Activated CD8-positive, alpha-beta memory T cell treated with anti-CD3 and anti-CD28 coated beads for 4 hours (primary cell): ENCODE measurements at places on chromosomes 16 and 17.
A peak's percentile ranks its signal among the peaks of the same experiment; 100 is the strongest.

- DNase-seq = no peak
Measured at GRCh38 chr16:81729451-81729850, 49.6 kb upstream of the PLCG2 start.

GRCh38 chr16:79962962-79963361 is 362.4 kb upstream of the MAF start:
- DNase-seq = no peak

DNA sequence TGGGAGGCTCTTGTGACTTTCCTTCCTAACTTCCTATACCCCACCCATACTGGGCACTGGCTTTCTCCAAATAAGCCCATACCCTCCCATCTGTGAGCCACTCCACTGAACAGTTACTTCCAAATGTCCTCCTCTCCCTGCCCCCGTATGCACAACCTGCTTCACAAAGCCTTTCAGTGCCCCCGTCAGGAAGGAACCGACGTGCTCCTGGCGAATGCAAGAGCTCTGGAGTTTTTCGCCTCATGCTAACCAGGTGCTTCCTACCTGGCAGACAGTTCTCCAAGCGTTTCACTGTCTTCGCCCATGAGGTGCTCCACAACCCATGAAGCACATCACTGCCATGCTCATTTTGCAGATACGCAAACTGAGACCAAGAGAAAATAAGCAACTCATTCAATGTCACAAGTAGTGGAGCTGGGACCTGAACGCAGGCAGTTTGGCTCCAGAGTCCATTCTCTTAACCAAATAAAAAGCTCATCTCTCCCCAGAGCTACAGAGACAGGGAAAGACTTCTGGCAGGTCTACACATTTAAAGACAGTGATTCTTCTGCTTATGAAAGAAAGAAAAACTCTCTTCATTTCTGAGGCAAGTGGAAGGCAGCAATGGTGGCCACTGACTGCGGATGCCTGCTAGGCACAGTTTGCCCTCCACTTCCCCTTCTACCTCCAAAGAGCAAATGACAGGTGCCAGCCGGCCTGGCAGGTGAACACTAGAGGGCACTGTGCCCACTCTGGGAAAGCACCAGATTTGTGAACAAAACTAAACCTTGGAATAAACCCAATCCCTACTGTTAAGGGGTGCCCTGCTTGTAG is 23.8 kb downstream of the SPHK1 start:
- DNase-seq = peak; percentile 31

DNA sequence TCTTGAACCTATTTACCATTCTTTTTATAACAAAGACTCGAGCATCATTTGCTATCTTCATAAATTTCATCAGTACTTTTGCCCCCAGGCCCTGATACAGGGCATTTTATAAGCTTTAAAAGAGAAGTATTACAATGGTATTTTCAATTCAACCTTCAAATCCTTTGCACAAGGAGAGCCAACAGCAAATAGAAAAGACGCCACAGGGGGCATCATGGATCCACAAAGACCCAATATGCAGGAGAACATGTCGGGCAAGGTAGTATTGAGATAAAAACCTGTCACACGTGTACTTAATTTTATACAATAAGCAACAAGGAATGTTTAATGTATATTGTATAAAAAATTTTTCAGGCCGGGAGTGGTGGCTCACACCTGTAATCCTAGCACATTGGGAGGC is 10.2 kb downstream of the MAP3K14 start:
- DNase-seq = no peak

- DNase-seq = no peak
Measured at GRCh38 chr17:2347805-2348685, 10.7 kb downstream of the SGSM2 start.

- DNase-seq = no peak
Measured at GRCh38 chr16:492211-492875, 35.2 kb upstream of the CAPN15 start.

- DNase-seq = no peak
Measured at GRCh38 chr16:1560866-1561265, 27.4 kb downstream of the TMEM204 start.

GRCh38 chr16:85308611-85309540 is 196.6 kb upstream of the CIBAR2 start:
- no peak for DNase-seq

DNA sequence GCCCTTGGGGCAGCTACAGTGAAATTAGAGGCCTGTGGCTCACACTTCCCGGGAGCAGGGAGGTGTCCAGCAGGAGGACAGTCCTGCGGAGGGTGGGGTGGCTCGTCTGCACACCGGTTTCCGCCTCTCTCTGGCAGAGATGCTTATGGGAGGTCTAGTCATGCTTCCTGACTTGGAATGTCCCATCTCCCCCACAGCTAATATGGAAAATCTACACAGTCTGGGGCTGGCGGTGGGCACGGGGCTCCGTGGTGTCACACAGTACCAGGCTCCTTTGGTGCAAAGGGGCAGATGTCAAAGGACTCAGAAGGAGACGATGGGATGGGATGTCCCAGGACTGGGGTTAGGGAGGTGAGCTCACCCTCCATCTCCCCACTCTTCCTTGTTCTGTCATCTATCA is 44.1 kb upstream of the DOC2B start:
- no peak for DNase-seq

- DNase-seq = no peak
Measured at GRCh38 chr16:62625326-62625725, 589.1 kb upstream of the CDH8 start.

- no peak for DNase-seq
Measured at GRCh38 chr16:57354311-57354710, 4.3 kb upstream of the CCL22 start.

DNA sequence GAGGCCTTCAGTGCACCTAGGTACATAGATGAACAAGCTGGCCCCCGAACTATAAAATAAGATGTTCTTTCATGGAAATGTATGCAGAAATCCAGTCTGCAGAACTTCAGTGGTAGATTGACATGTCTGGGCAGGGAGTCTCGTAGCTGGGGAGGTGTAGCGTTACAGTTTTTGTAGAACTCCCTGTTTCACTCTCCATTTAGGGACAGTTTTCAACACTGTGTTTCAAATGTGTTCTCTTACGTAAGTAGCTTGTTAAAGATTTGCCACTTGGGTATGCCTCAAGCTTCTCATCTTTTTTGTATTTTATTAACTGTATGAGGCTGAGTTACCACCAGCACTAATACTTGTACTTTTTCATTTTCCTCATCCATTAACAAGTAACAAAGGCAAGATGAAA is 46.6 kb downstream of the PLD6 start:
- no peak for DNase-seq

DNA sequence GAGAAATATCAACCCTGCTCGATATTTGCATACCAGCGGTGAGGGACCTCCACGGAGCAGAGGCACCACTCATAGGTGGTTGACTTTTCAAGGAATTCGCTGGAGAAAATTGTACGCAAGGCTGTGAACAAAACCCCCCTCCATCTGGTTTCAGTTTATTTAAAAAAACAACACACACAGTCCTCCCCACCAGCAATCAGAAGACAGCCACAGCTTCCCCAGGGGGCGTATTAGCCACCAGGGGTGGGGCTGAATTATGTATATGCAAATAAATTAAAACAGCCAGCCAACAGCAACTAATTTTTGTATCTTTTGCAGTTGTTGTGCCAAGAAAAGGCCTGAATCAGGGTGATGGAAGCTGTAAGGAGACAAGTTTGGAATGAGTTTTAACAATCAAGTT is 5.9 kb upstream of the HSD11B2 start:
- DNase-seq = no peak

- DNase-seq = no peak
Measured at GRCh38 chr17:76054112-76054476, 18.2 kb downstream of the SRP68 start.

DNA sequence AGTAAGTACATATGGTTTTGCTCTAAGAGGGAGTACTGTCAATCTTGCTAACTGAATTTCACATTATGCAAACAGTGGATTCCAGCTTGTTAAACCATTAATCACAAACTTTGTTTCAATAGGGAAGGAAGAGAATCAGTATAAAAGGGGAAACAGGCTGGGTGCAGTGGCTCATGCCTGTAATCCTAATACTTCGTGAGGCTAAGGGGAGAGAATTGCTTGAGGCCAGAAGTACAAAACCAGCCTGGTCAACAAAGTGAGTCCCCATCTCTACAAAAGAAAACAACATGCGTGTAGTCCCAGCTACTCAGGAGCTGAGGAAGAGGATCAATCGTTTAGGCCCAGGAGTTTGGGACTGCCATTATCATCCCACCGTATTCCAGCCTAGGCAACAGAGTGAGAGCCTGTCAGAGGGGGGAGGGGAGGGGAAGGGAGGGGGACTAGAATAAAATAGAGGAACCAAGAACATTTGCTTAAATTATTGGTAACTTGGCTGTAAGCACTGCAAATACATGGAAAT is 65.7 kb downstream of the FBXL20 start:
- DNase-seq = no peak

DNA sequence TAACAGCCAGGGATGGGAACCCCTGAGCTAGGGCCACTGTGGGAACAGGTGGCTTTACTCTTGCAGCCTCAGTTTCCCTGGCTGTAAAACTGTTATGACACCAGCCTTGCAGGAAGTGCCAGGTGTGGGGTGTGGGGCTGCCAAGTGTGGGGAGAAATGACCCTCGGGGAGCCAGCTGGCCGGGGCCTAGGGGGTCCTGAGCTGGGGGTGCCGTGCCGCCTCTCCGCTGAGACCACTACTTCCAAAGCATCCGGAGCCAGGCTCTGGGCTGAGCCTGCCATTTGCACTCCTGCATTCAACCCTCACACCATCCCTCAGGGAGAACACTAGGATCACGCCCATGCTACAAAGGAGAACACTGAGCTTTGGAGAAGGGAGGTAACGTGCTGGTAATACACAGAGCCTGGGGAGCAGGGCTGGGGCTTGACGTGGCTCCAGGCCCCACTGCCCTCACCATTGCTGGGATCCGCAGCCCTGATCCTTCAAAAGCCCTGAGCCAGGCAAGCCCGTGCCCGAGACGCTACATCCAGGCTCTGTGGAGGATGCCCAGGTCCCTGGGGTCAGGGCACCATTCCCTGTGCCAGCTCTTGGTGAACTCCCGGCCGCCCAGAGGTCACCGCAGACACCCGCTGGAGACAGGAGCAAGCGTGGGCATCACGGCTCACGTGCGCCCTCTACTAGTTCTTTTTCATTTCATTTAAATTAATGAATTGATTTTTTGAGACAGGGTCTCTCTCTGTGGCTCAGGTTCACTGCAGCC is 28.8 kb upstream of the GINS2 start:
- DNase-seq = peak; percentile 24

GRCh38 chr17:18988546-18989173 is 15.9 kb downstream of the FAM83G start:
- no peak for DNase-seq

DNA sequence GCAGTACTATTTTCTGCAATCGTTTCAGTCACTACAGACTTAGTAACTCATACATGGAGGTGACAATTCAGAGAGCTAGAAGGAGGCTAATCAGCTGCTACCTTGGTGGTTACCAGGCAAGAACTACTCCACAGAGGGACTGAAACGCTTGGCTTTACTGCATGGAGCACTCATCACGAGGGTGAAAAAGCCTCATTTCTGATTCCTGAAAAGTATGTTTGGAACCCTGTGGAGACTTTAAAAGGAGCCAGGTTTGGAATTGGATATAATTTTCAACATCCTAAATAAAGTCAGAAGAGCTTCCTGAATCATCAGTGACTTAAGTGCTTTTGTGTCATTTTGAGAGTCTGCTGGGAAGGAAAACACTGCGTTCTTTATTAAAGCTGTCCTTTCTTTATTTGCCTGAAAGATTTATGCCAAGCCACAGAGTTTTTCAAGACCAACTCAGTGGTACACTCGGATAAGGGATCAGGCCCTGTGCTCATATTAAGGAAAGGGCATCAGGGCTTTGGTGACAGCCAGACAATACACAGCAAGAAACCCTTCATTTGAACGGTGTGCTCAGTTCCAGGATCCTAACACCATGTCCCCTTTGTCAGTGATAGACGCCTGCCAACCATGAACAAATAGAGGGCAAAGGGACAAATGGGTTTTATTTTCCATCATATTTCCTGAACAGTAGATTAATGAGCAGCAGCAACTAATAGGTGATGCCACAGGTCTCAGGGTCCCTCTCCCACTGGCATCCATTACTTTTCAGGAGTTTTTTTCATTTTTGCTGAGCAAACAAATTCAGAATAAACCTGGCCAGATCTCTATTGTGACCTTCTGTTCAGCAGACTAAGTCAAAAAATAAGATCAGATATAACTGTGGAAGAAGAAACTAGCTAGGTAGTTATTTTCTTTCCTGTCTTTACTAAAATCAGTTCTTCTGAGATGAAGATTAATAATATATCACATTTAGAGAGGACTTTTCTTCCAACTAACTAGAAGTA is 80.5 kb upstream of the CLEC18B start:
- DNase-seq = no peak
